GM18507 (cell line): ENCODE measurements at places on chromosomes 13 and 19.

DNA sequence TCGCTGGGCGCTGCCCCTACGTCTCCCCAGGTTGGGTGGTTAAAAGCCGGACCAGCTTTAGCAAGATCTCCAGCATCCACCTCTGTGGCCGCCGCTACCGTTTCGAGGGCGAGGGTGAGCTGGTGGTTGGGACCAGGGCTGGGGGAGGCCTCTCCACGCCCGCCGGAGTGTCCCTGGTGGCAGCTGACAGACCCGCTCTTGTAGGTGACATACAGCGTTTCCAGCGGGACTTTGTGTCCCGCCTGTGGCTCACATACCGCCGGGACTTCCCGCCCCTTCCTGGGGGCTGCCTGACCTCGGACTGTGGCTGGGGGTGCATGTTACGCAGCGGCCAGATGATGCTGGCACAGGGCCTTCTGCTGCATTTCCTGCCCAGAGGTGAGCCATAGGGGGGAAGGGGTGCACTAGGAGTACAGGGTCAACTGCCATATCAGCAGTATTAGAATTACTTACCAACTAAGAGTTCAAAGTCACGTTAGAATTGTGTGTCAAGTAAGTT lies 1.1 kb downstream of the ATG4D start:
- no peak for DNase-seq

DNA sequence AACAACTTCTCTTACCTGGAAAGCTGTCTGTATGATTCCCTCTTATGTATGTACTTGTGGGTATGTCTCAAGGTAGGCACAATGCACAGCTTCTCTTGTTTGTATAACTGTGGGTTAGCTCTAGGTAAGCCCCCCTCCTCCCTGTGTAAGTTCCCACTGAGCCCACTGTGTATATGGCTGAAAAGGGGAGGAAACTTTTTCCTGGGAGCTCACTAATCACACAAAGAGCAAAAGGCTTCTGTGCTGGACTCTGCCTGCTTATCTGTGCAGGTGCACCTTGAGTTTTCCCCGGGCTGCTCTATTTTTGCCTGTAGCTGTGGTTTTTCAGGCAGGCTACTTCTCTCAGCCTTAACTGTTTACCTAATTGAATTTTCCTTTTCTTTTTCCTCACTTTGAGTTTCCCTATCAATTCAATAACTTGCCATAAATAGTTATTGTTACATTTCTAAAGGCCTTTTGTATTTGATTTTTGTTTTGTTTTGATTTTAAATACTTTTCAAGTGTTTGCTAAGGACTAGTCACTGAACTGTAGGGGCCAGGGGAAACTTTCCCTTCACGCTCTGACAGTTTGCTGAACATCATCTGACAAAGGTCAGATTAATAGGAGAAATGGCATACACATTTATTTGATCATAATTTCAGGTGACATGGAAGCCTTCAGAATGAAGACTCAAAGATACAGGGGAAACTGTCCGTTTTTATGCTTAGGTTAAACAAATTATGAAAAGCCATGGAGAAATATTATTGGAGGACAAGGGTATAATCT lies 423.5 kb upstream of the ATXN8OS start:
- no peak for DNase-seq

DNA sequence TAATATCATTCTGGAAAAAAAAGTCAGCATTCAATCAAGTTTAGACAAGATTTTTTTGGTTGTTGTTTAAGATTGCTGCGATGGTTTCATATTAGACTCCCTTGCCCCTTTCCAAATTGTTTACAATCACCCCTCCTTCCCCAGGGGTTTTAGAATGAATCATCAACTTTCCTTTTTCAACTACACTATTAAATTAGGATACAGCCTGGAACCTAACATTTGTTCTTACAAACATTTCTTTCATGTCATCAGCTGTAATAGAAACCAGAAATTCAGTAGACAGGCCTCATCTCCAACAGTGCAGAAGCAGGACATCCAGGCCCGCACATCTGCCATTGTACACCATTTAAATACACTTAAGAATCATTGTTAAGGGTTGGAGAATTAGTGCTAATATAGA lies 44.4 kb upstream of the WDFY2 start:
- DNase-seq, result no peak

GRCh38 chr13:24910502-24911132 lies 146.6 kb downstream of the RNF17 start:
- DNase-seq, result no peak

- no peak for DNase-seq
These were observed 174.4 kb downstream of the NUFIP1 start for GRCh38 chr13:44814836-44815235.

GRCh38 chr19:11964858-11965645 lies at the start of gene ZNF763:
Gene ZNF763 (plus strand): TSS chr19:11965040. CDS start chr19:11965209, 169 bp downstream.
- no peak for DNase-seq

DNA sequence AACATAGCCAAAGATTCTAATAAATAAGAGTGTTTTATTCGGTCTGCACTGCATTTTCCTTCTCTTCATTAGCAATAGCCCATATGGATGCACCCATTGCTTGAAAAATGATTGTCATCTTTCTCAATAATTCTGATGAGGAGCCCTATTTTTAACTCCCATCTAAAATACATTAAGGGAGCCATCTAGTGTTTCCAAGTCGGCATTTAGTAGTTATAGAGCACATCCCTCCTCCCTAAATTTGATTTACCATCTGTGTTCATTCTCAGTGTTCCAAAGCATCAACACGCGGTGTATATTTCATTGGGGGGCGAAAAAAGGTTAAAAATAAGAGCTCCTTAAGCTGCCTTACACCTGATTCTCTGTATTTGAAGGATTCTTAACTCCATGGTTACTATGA lies 119.2 kb upstream of the IPO5 start:
- no peak for DNase-seq

GRCh38 chr13:101511161-101511560 lies 58.7 kb downstream of the ITGBL1 start:
- DNase-seq, result no peak

- no peak for DNase-seq
These were observed 26.0 kb upstream of the PEG3 start for GRCh38 chr19:56866538-56866937.

DNA sequence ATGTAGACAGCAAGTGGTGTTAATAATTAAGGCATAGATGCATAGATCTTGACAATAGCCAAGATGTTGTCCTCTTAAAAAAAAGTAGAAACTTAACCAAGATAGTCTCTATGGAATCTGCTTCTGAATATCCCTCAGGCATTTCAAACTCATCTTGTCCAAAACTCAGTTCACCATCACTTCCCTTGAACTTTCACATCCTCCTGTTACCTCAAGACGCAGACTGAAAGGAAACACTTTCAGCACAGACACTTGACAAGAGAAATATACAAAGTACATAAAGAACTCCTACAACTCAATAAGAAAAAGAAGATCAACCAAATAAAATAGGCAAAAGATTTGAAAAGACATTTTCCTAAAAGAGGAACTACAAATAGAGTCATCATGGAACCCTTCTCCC lies 451.1 kb downstream of the FOXO1 start:
- DNase-seq, result no peak

- no peak for DNase-seq
These were observed 1510.3 kb downstream of the PCDH9 start for GRCh38 chr13:65719831-65720230.

DNA sequence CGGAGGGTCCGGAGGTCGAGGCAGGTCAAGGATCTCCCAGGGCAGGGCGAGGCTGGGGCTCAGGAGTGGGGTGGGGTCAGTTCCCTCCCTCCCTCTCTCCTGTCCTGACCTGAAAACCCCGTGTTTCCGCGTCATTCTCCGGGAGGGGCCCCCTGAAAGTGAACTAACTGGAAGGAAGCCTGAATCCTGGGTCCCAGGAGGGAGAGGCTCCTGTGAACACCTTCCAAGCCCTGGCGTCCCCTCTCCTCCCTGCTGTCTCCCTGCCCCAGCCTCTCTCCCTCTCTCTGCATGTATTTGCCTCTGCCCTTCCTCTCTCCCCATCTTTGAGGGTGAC lies 741 bp upstream of the CADM4 start:
- no peak for DNase-seq

GRCh38 chr13:72458701-72459100 lies 268.7 kb downstream of the MZT1 start:
- DNase-seq, result no peak

DNA sequence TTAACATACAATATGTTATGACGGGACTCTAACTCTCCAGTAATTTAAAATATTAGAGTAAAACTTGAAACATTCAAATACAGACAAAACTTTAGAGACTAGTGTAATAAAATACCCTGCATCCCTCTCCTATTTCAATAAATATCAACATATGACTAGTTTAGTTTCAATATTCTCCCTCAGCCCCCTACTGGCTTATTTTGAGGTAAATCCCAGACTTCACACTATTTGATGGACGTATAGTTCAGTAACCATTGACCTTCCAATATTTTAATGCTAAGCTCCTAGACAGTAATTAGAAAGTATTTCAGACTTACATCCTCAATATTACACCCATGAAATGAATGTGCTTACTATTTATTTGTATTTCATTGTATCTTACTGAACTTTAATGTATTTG lies 180.7 kb upstream of the STARD13 start:
- no peak for DNase-seq

DNA sequence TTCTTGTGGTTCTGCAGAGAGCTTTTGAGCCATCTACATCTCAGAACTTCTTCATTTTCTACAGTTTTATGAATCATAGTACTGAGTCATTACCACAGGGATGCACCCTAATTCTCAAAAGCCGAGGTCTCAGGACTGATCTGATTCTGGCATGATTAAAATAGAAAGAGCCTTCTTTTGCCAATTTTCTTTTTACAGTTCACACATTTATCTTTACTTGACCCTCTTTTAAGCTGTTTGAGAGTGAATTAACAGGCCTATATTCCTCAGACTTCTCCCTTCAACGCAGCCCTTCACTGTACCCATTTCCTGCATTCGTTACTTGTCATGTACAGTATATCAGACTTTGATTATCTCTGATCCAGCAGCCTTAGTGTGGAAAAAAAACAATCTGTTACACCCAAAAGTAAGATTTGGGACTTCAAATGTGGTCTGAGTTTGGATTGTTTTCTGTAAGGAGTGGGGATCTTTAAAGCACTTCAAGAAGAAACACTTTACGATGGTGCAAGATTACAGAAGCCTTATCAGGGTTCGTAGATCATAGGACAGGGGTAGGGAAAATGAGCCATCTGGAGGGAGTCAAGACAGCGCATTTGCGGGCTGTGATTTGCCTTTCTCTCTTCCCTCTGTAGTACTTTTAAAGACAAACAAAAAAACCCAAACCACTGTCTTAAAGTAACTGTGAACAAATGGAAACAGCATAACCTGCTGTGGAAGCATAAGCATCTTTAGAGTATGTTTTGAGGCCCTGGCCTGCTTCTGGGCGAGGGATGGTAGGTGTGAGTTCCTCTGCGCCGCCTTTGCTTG lies 15.3 kb upstream of the GPR183 start:
- DNase-seq, result no peak

GRCh38 chr13:99859178-99860177 lies 112.1 kb downstream of the ZIC5 start:
- DNase-seq, result peak; percentile 7

DNA sequence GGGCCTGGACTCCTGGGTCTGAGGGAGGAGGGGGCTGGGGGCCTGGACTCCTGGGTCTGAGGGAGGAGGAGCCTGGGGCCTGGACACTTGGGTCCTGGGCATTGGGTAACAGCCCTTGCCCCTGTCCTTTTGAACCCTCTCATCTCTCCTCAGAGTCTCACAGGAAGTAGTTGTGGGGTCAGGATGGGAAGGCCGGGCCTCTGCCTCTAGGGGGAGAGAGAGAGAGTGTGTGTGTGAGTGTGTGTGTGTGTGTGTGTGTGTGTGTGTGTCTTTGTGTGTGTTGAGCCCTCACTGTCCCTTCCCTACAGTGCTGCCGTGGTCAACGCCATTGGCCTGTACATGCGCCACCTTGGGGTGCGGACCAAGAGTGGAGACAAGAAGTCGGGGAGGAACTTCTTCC lies 10.9 kb downstream of the ARHGEF1 start:
- no peak for DNase-seq

DNA sequence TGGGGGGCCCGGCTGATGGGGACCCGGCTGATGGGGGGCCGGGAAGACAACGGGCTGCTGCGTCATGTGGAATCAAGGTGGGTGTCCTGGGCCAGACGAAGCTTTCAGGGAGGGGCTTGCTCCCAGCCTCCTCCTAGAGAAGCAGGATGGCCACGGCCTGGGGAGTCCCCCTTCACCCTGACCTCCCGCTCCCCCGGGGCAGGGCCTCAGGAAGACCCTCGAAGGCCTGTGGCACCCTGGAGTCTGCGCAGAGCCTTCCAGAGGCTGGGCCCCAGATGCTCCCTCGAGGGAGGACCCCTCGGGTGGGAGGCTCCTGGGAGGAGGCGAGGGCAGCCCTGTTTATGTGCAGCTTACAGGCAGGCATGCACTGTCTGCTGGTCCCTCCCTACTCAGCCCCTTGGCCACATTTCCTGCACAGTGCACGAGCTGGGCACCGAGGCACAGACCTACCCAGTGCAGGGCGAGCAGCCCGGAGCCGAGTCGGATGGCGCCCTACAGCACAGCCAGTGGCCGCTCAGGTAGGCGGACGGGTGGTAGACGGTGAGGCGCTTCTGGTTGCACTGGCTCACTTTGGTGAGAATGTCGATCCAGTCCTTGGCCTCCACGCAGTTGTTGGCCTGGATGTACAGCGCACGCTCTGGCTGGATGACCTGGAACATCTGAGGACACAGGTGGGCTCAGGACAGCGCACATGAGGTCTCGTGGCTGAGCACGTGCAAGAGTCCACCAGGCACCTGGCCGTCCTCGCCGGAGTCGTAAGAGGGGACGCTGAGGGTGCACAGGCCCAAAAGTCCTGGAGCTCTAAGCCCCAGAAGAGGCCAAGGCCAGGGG lies 22.4 kb upstream of the C13orf46 start:
- DNase-seq, result no peak

GRCh38 chr13:43529796-43530195 lies 257.0 kb downstream of the ENOX1 start:
- DNase-seq, result no peak

GRCh38 chr19:29056535-29056934 lies 156.4 kb downstream of the UQCRFS1 start:
- no peak for DNase-seq

DNA sequence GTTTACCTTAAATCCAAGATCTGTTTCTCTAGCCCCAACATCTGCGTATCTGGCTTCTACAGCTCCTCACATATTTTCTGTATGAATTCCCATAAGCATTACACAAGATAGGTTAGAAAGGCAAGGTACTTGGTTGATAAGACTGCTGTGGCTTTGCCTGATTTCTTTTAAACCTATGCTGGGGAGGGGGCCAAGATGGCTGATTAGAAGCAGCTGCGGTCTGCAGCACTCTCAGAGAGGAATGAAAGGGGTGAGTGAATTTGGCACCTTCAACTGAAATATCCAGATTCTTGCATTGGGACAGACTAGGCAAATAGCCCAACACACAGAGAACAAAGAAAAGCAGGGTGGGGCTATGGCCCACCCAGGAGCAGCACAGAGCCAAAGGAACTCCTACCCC lies 12.2 kb upstream of the DLEU7 start:
- DNase-seq, result no peak
